ENCODE measurements at places on chromosomes 7 and 10.

GRCh38 chr10:98367604-98368451 is 47.2 kb downstream of the PYROXD2 start:
- DNase-seq = no peak

GRCh38 chr7:121085922-121086321 is 97.4 kb downstream of the CPED1 start:
- DNase-seq = no peak

DNA sequence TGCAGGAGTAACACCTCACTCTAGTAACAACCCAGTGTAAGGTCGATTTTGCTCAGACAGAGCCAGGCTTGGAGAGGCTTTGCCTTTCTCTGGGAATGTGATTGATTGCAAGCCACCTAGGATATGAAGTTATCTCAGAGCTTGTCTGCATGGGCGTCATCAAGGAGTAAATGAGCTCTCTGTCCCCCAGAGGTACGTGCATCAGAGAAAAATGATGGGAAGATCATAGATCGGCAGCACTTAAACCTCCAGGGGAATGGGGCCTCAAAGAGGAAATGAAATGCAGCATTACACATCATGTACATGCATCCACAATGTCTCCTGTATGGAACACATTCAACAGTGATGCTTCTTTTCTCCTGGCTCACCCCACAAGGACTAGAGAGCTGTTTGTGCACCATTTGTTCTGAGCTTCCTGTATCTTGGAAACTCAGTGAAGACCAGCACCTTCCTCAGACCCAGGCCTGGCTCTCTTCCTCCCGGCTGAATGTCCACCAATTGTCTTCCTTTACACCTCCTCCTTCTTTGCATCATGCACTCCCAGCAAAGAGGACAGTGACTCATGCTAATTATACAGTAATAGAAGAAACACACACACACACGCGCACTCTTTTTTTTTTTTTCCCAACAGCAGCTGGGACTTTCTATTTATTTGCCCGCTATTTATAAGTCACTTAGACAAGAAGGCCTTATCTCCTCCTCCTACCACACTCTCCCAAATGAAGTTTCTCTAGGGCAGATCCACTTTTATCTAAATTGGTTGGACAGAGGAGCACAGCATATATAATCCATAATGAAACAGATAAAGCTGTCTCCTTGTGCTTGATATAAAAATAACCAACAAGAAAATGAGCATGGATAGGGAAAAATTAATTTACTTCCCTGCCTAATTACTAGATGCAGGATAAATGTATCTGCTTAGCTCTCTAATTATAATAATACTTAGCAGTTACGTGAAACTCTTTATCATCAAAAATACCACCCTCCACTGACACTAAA is 990.7 kb downstream of the CCSER2 start:
- no peak for DNase-seq

DNA sequence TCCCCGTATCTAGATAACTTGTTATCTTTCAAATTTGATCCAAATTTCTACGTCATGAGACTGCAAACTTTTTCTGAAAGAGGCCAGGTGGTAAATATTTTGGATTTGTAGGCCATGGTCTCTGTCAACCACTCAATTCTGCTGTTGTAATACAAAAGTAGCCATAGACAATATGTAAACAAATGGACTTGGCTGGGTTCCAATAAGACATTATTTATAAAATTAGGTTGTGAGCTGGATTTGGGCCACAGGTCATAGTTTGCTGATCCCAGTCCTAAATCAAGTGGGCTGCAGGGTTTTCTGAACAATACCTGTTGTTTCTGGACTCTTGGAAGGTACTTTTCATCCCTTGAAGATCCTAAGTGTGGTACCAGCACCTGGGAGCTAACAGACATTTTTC is 1178.0 kb downstream of the SORCS1 start:
- no peak for DNase-seq

DNA sequence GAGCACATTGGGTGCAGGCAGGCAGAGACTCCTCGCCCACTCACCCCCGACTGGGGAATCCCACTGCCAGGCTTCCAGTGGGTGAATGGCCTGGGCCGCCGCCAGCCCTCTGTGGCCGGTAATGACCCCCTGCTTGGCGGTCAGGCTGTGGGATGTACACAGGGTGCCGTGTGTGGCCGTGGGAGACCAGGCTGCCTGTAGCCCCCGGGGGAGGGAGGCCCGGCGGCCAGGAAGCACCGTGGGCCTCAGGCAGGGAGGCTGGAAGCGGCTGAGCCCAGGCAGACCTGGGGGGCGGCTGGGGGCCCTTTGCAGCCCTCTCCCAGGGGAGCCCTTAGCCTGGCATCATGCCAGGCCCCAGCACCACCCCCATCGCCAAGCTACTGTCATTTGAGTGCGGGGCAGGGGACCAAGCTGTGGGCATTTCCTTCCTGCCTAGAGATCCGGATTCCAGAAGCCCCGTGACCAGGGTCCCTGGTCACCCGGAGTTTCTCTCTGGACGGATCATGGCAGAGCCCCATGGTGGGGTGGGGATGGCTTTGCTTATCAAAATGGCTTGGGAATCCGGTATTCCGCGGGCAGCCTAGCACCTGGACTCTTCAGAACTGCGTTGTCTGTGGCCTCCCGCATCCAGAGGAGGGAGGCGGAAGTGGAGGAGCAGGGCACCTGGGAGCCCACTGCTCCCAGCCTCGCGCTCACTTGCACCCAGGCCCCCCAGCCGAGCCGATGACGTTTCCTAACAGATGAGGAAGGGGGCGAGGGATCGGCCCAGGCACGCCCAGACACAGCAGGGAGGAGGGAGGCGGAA is 1.1 kb downstream of the TTYH3 start:
- peak; percentile 32 for DNase-seq

GRCh38 chr10:62912086-62912485 is 95.9 kb upstream of the EGR2 start:
- DNase-seq = no peak

DNA sequence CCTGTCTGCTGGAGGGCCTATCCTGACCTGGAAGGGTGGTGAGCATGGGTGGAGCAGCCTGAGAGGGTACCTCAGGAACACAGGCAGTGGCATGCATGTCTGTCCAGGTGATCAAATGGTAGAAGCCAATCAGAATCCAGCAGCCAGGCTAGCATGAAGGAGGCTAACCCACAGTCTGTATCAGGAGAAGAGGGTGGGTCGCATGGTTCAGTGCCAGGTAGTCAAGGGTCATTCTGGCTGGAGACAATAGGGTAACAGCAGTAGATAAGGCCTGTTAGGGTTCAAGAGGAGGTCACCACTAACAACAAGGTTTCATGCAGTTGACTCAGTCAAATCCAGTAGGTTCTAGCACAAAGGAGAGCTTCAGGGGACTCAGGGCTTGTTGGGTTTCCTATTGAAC is 10.4 kb downstream of the ALDH18A1 start:
- DNase-seq = no peak

DNA sequence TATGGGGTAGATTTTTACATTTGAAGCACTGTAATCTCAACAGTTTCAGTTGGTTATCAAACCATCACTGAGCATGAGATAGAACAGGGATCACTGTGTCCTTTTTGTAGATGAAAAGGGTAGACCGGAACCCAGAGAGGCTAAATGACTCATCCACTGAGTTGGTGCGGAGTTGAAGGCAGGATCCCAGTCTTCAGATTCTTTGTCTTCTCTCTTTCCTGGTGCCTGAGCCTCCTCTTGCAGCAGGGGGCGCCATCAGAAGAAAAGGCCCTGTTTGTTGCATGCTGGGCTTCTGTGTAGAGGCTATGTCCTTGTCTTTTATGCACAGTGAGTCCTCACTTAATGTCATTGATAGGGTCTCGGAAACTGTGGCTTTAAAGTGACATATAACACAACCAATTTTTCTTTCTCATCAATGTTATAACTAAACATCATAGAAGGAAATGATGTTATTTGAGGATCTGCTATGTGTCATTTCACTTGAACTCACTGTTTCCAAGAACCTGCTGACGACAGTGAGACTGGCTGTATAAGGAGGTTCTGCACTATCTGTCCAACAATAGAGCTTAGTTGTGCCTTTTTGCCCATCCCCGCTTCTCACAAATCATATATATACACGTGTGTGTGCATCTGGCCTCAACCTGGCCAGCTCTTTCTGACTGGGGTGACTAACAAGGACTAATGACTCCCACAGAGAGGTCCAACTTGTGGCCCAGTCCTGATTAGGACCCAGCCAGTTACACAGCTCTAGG is 14.3 kb downstream of the ZNF282 start:
- DNase-seq = peak; percentile 84

DNA sequence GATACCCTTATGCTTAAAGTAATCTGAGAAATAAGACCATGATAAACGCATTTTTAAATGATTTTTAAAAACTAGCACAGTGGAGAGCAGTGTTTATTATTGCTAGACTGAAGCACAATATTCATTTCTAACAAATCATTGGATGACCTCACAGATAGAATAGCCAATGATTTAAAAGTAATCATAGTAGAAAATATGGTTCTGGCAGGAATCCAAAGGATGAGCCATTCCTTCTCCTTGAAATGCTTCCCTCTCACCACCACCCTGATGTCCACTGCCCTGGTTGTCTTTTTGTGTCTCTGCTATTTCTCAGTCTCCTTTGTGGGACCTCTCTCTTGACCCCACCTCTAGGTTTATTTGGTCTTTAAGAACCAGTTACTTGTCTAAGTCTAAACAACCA is 64.9 kb downstream of the PRKG1 start:
- no peak for DNase-seq

DNA sequence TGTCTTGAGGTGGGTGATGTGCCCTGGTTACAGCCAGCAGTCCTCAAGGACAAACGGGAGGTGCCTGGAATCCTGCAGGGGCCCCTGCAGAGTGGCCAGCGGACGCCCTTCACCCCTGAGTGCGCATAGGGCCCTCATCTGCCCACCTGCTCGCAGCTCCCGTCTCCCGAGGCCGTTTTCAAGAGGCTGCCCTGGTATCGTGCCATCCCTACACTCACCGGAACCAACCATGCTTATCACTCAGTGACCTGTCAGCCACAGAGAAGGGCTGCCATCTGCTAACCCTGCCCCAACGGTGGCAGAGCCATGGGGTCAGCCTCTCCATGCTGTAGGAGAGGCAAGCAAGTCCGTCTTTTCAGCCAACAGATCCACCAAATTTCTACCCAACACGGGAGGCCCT is 122.0 kb downstream of the FAM53B start:
- DNase-seq = no peak

GRCh38 chr7:155971180-155971770 is 159.0 kb upstream of the SHH start:
- no peak for DNase-seq

DNA sequence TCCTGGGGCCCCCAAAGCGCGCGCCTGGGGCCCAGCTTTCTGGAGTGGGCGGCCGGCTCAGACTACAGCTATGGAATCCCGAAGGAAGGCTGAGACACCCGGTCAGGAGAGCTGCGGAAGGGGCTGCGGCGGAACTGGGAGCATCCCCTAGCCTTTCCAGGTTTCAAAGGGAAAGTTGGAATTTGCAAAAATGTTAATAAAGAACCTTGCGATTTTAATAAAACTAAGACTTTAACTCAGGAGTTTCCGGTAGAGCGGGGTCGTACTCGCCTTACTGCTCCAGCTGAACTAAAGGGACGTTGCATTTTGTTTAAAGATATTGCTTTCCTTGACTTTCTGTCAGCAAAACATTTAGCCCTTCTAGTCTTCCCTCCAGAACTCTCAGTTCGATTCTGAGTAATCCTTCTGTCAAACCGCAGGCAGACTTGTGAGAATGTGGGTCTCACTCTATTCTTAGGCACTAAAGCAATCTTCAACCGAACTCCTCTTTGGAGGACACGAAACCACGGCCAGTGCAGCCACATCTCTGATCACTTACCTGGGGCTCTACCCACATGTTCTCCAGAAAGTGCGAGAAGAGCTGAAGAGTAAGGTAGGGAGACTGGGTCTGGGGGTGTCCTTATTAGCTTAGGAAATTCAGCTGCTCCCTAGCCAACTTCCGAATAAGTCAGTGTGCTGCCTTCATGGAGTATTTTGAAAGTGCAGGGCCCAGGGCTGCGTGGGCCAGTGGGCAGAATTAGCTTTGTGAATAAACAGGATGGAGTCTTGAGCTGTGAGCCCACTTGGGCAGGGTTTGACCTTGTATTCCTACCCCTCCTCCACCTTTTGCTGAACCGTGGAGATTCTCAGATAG is 1.9 kb downstream of the CYP26A1 start:
- DNase-seq = no peak

- peak; percentile 26 for DNase-seq
Measured at GRCh38 chr7:23261843-23262452, 15.4 kb downstream of the GPNMB start.

- no peak for DNase-seq
Measured at GRCh38 chr10:117555863-117556262, 13.3 kb downstream of the EMX2 start.

DNA sequence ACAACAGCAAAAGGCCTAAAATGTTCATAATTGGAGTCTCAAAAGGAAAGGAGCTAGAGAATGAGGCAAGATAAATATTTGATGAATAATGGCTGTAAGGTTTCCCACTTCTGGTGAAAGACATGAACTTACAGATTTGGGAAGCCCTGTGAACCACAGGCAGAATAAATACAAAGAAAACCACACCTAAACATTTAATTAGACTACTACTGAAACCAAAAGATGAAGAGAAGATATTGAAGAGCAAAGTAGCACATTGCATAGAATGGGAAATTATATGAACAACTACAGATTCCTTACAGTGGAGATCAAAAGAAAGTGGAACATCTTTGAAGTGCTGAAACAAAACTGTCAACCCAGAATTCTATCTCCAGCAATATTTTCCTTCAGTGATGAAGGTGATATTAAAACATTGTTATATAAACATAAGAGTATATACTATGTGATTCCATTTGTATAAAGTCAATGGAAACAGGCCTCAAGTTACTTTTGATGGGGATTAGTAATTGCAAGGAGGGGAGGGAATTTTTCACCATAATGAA is 191.3 kb upstream of the KAT6B start:
- DNase-seq = no peak

DNA sequence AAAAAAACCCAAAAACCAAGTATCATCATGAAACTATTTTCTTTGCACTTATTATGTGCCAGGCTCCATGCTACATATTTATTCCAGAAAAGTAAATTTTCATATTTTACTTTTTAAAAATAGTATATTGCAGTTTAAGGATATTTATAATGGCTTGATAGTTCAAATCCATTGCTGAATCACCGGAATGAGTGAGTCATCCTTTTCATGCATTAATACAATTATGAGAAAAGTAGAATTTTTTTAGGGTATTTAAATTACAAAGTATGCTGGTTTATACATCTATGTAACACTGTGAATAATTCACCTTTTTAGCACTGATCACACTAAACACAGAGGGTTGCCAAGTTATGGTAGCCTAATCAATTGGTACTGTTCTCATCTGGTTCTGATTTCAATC is 54.3 kb downstream of the SLC16A9 start:
- no peak for DNase-seq

DNA sequence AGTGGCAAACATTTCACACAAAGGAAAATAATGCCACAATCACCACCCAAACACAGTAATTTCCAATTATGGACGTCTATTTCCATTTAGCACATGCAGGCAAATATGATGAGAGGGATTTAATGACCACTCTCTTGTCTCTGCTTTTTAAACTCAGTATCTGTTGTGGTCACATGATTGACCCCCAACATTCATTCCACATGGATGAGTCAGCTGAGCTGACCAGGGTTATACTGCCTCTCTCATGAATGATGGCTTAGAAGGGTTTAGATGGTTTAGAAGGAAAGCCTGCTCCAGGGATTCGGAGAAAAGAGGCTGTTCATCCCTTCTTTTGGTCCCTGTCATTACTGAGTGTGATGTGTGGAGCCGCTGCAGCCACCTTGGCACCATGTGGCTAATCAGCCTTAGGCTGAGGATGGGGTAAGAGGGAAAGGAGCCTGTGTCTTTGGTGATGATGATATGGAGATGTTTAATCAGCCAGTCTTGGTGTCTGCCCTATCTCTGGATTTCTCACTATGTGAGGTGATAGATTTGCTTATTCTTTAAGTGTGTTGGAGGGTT is 38.2 kb upstream of the JAKMIP3 start:
- DNase-seq = no peak

- no peak for DNase-seq
Measured at GRCh38 chr7:94623820-94624219, 32.1 kb downstream of the SGCE start.

All from stimulated activated CD8-positive, alpha-beta memory T cell treated with anti-CD3 and anti-CD28 coated beads, Interleukin-15, amount 100 ng/mL, for 48 hours (primary cell).